ENCODE measurements at places on chromosomes 2 and 18. TPM values are rescaled to one million over a fixed set of nuclear protein-coding genes. Genes with fewer than 3 reads are reported as not detected.

GRCh38 chr2:37688771-37689468 lies 17.5 kb upstream of the CDC42EP3 start:
- peak; percentile 93 for DNase-seq
- H3K36me3 ChIP-seq = no peaks in the 10 kb centered on the region
- H3K27ac ChIP-seq = no peak overlapping the region
- no peaks in the 10 kb centered on the region for H3K27me3 ChIP-seq

DNA sequence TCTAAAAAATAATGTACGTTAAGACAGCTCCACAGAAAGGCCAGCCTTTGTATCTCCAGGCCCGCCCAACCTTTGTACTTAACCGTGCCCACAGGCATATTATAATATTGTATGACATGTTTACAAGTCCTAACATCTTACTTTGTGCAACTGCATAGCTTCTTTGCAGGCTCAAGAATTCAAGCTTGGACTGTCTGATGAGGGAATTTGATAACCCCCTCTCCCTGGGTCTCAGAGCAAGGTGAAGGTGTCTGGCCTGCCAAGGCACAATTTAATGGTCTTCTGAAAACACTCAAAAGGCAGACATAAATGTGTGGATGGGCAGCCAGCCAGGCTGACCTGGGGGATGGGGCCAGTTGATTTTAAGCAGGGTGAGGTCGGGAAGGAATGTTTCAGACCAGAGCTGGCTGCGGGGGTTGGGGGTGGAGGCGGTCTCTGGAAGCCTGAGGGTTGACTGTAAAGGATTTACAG lies 732.7 kb upstream of the FANCL start:
- DNase-seq = peak; percentile 51
- H3K36me3 ChIP-seq = no peaks in the 10 kb centered on the region
- H3K4me3 ChIP-seq = no peak overlapping the region
- no peaks in the 10 kb centered on the region for H3K27me3 ChIP-seq
- H3K27ac ChIP-seq = no peak overlapping the region

GRCh38 chr2:39625193-39625926 lies 40.4 kb upstream of the TMEM178A start:
- DNase-seq = no peak
- H3K4me3 ChIP-seq = no peak overlapping the region
- no peaks in the 10 kb centered on the region for H3K36me3 ChIP-seq
- no peaks in the 10 kb centered on the region for H3K27me3 ChIP-seq
- no peak overlapping the region for H3K27ac ChIP-seq

- H3K4me3 ChIP-seq = no peak overlapping the region
- DNase-seq = no peak
Observed at GRCh38 chr18:22902093-22902492, 31.0 kb upstream of the RBBP8 start.

DNA sequence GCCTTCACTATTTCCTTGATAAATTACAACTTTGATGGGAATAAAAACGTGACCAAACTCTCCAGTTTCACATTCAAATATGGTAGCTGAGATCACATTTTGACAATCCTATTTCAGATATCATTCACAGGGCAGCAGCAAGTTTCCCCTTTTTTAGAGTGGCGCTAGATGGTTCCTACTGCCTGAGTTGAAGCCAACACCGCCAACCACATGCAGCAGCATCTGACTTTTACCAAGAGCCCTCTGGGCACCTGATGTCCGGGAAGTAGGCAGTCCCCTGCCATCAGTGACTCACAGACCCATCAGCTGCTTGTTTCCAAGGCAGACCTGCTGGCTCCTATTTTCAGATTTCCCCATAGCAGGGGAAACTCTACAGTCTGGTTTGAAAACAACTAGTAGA lies 4.0 kb upstream of the MREG start:
- no peaks in the 10 kb centered on the region for H3K36me3 ChIP-seq
- H3K27ac ChIP-seq = no peak overlapping the region
- DNase-seq = no peak
- no peaks in the 10 kb centered on the region for H3K27me3 ChIP-seq
- peaks cover 6% of the 10 kb centered on the region for H3K4me1 ChIP-seq
- H3K4me3 ChIP-seq = no peak overlapping the region

GRCh38 chr2:202377207-202377761 lies 1.2 kb downstream of the BMPR2 start:
- H3K27me3 ChIP-seq = no peaks in the 10 kb centered on the region
- peaks cover 13% of the 10 kb centered on the region for H3K4me1 ChIP-seq
- peak overlapping the region; percentile 76 for H3K4me3 ChIP-seq
- H3K36me3 ChIP-seq = no peaks in the 10 kb centered on the region

- no peak overlapping the region for H3K27ac ChIP-seq
- H3K4me1 ChIP-seq = peaks cover 10% of the 10 kb centered on the region
- H3K36me3 ChIP-seq = no peaks in the 10 kb centered on the region
Observed at GRCh38 chr2:60356346-60356745, 197.1 kb downstream of the BCL11A start.

Gene LIMS3
- total RNA-seq = 1.2 TPM

GRCh38 chr18:44771572-44771955 lies 90.9 kb downstream of the SETBP1 start:
- no peak for DNase-seq
- peaks cover 8% of the 10 kb centered on the region for H3K4me1 ChIP-seq
- H3K27me3 ChIP-seq = no peaks in the 10 kb centered on the region
